ENCODE measurements at places on chromosomes 3 and 15.

- DNase-seq = no peak
Observed at GRCh38 chr15:97849183-97849582, 111.3 kb upstream of the ARRDC4 start.

DNA sequence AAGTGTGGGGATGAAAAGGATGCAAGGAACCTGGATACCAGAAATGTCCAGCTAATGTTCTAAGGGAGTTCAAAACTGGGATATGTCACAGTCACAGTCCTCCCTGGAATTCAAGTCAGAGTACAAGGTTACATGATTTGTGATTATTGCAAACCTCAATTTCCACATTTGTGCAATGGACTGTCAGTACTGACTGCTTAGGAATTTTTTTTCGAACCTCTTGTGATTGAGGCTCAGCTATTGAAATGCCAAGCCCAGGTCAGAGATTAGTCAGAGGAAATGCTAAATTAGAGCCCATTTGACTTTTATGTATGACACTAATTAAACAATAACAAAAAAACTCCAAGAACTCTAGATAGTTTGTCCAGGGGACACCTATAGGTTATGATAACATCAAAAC is 210.2 kb downstream of the THSD4 start:
- DNase-seq = no peak

GRCh38 chr3:9552252-9552999 is 1.2 kb downstream of the LHFPL4 start:
- DNase-seq = peak; percentile 56

DNA sequence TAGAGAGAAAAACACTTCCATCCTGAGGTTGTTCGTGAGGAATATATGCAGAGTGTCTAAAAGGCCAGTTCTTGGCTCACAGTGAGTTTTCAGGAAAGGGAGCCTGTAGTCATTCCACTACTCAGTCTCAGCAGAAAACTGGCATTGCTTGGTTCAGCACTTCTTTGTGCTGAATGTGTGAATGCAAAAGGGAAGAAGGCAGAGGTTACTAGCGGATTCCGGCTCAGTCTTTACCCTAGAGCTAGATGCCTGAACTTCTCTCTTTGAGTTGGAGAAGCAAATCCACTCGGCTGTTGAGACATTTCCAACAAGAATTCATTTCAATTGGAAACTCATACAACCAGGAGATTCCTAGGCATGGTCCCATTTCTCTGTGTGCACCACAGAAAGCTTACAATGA is 23.1 kb upstream of the FRMD4B start:
- peak; percentile 54 for DNase-seq

DNA sequence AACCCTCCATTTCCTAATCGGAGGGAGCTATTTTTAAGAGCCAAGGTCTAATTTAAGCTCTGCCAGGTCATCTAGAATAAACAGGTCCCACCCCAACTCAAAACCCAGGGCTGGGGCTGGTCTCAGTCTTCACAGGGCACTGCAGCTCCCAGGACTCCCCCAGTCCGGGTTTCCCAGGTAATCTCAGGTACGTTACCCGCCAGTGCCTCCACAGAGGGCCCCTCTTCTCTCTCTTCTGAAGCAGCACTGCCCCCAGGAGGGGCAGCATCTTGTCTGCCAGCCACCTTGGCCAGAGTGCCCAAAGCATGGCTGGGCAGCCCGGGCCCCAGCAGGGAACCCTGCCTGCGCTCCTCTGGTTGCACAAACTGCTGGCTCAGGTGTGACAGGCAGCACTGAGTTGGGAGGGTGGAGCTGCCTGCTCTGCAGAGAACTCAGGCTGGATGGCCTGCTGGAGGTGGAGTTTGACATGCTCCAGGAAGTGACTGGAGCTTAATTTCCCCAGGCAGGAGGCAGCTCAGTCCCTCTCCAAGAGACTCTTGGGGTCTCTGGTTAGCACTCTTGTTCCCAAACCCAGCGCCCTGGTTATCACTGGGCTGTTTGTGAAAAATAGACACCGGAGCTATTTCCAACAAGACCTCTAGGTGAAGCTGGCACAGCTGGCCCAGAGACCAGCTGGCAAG is at the start of gene PLA2G4F:
TSS of gene PLA2G4F (minus strand) at position 394 of the 680 bp plus-strand sequence. CDS start at position 307, 87 bp downstream.
- no peak for DNase-seq

DNA sequence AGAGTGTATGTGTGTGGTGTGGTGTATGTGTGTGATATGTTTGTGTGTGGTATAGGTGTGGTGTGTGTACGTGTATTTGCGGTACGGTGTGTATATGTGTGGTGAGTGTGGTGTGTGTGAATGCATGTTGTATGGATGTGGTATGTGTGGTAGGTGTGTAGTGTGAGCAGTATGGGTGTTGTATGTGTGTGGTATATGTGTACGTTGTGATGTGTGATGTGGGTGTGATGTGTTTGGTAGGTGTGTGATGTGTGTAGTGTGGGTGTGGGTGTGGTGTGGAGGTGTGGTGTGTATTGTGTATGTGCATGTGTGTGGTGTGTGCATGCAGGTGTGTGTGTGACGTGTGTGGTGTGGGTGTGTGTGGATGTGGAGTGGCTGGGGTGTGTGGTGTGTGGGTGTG is 58.7 kb downstream of the EFCAB12 start:
- no peak for DNase-seq

DNA sequence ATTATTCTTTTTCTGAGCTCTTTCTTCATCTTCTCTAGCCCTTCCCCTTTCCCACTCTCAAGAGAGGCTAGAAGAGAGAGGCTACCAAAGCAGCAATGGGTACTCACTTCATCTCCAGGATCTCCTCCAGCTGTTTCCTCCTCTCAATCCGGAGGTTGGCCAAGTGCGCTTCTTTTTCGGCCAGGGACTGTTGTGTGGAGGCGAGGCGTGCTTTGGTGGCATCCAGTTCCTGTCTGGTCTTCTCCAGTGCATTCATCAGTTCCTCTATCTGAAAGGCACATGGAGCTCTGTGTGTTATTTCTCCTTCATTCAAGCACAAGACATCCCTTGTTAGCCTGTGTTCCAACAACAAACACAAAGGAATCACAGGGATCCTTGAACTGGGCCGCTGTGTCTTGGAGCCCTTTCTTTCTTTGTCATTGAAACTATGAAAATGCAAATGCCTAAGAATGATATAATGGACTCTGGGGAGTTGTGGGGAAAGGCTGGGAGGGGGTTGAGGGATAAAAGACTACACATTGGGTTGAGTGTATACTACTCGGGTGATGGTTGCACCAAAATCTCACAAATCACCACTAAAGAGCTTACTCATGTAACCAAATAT is 401.3 kb upstream of the WNT5A start:
- DNase-seq = no peak

DNA sequence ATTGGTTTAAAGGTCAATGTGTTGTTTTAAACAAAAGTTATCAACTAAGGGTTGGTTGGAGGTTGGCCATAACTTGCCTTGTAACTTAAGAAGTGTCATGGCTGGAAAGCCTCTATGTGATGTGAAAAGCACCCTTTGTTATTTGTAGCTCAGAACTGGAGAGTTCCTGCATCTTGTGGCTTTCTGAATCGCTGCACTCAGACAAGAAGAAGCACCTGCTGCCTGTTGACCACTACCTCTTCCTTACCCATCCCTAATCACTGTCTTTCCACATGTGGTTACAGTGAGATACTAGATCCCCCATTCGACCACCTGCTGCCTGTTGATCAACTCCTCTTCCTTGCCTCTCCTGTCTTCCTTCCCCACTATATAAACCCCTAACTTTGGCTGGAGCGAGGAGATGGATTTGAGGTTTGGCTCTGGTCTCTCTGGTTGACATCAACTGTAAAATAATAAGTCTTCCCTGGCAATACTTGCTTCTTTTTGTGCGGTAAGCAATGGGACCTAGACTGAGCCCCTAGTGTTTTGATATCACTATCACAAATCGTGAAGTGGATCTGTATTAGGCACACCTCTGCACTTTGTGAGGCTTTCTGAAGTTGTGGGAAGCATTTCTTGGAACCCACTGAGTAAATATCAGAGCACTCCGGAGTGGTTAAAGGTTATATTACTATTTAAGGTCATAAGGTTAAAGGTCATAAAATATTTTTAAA is 13.8 kb downstream of the RPL39L start:
- no peak for DNase-seq

- DNase-seq = no peak
Observed at GRCh38 chr3:101646726-101647125, 30.2 kb downstream of the ZBTB11 start.

DNA sequence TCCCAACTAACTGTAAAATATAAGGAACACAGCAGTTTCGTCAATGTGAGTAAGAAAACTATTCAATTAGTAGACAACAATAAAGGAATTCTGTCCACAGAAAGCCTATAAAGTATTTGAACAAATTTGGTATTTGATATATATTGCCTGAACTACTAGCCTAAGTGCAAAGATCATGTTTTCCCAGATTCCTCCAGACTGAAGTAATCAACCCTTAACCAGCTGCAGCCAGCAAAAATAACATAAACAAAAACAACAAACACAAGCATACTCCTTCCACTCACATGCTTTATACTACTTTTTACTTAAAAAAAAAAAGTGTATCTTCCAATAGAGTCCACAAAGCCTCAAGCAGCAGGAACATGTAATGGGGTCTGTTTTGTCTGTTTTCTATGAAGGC is 24.1 kb downstream of the PGBD4 start:
- no peak for DNase-seq

GRCh38 chr3:148453781-148454191 is 243.9 kb upstream of the AGTR1 start:
- no peak for DNase-seq

Measured in suppressor macrophage treated with lipopolysaccharide for 1 hour (primary cell).